Activated T-cell treated with anti-CD3 and anti-CD28 coated beads for 48 hours (primary cell): ENCODE measurements at places on chromosomes 5 and 9.

DNA sequence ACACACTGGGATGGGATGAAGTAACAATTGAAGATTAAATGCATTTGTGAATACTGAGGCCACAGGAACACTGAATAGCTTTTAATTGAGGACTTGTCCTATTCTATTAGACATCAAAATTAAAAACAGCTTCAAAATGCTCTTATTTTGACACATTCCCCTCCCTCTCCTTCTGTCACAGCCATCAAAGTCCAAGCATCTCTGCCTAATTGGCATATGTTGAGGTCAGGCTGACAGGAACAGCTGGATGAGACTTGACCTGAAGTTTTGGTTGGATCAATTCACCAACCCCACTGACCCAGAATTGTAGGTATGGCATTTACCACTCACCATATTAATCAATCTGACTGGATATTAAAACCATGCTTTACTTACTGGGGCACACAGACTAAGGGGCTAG lies 96.3 kb downstream of the PTCH1 start:
- no peak for DNase-seq

GRCh38 chr9:88586452-88586851 lies 51.5 kb downstream of the NXNL2 start:
- DNase-seq: no peak

- no peak for DNase-seq
Measured at GRCh38 chr9:12640866-12641636, 52.1 kb upstream of the TYRP1 start.

DNA sequence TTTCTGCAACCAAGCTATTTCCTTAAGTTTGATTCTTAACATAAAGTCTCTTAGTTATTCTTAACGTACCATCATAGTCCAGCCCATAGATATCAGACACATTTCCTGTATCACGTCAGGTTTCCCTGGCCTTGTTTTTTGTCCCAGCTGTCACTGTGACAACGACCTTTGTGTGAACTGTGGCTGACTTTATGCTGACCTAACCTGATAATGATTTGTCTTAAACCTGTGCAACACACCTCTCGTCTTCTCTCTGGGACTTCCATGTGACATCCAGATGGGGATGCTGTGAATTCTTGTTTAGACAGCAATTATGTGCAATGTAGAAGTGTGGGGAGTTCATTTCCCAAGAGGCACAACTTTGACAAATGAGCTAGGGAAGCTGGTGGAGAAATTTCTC lies 662.8 kb downstream of the PTPRD start:
- DNase-seq: no peak

DNA sequence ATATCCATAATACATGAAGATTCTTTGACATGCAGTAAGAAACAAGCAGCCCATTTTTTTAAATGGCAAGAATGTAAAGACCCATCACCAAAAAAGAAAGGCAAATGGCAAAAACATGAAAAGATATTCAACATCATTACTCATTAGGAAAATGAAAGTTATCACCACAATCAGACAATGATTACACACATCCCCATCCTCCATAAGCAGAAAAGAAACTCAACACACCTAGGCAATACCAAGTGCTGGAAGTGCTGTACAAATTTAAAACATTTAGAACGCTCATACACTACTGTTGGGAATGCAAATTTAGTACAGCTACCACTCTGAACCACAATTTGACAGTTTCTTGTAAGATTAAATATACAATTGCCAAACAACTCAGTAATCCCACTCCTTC lies 466.7 kb downstream of the ACTL7B start:
- DNase-seq: no peak

GRCh38 chr9:71592400-71592799 lies 175.9 kb downstream of the CEMIP2 start:
- DNase-seq: no peak

GRCh38 chr9:79020276-79020675 lies 551.5 kb upstream of the TLE4 start:
- no peak for DNase-seq

DNA sequence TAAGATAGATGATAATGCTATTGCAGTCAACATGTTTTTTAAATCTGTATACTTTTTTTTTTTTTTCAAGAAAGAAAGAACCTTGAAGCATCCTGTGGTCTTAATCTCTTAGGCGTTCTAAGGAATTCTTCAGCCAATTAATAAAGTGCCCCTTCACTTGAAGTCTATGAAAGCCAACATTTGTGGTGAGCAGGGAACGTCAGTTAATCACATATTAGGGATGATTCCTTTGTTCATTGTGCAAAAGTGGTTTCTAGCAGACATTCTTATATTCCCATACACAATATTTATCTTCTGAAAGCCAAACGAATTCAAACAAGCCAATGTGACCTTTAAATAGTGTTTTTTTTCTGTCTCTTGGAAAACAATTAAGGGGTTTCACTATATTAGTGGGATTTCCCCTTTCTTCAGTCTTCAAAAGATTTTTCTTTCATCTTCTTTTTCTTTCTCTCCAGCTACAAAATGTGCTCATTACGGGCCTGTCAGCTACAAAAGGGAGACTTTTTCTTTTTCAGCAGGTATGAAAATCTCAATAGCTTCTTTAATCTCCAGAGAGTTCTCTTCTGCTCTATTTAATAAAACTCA lies 40.1 kb downstream of the TMEM167A start:
- no peak for DNase-seq

DNA sequence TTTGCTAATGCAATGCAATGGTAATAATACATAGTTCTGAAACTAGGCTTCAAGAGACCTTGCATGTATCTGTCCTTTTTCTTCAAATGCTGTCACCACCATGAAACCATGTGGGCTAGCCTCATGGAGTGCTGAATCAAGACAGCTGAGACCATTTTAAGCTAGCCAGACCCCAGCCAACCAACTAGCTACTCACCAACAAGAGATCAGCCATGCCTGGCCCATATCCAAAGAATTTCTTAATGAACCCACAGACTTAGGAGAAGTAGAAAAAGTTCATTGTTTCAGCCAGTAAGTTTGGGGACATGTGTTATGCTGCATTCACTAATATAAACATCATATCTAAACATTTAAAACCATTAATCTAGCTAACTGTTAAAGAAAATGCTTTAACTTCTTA lies 139.8 kb upstream of the EDIL3 start:
- no peak for DNase-seq

DNA sequence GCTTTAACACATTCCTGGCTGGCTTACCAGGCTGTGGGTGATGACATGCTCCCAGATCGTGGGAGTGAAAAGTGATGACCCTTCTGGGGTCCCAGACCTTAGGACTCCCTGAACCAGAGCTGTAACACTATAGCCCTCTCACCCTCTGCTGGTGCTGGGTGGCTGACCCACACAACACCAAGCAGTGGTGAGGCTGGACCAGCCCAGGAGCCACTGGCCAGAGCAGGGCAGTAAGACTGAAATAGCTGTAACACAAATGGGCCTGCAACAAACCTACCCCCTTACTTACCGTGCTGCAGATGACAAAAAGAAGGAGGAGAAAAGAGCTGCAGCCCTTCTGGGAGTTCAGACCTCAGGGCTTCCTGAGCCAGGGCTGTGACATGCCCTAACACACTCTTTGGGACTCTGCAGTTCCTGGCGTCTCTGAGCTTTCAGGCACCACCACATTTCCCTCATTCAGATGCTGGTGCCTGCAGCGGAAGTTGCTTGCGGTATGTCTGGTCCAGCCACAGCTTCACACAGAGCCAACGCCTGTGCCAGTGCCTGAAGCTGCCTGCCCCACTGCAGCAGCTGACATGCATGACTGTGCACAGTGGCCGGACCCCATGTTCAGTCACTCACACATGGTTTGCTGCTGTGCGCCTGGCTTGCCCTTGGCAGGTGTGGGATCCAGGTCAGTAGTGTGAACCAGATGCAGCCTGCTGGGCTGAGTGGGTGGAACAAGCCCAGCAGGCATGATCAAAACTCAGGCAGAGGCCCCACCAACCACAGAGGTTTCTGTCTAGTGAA lies 1247.4 kb downstream of the EFNA5 start:
- DNase-seq: no peak

- no peak for DNase-seq
Measured at GRCh38 chr9:70195456-70195855, 63.3 kb upstream of the SMC5 start.

DNA sequence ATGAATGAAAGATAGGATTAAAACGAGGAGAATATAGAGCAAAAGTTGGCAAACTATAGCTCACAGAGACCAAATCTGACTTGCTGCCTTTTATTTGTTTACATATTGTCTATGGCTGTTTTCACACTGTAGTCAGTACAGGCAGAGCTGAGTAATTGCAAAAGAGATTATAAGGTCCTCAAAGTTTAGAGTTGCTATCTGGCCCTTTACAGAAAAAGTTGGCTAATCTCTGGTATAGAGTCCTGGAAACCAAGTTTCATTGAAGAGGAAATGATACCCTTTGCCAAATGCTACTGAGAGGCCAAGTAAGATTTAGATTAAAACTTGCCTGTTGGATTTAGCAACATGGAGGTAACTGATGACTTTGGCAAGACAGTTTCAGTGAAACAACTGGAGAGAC lies 36.0 kb downstream of the LYRM7 start:
- DNase-seq: no peak

DNA sequence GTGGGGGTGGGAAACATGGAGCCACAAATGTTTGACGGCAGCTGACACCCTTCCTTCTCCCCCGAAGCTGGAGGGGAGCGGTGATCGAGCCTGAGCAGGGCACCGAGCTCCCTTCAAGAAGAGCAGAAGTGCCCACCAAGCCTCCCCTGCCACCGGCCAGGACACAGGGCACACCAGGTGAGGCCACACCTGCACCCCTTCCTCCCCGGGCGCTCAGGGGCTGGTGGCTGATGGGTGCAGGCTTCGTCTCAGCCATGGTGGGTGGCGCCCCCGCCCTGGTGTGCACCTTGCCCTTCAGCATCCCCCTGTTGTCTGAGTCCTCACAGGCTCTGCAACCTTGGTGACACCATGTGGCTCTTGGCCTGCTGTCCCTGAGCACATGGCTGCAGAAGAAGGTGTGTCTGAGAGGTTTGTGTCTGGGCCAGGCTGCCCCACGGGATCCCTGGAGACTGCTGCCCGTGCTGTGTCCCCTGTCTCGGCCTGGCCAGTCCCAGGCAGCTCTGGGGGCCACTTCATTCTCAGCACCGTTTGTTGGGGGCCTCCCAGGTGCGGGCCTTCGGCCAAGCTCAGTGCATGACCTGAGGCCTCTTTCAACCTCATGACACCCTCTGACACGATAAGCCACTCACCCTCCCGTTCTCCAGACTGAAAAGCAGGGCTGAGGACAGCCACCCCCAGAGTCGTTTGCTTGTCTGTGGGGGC lies 11.1 kb downstream of the MAN1B1 start:
- DNase-seq: no peak

DNA sequence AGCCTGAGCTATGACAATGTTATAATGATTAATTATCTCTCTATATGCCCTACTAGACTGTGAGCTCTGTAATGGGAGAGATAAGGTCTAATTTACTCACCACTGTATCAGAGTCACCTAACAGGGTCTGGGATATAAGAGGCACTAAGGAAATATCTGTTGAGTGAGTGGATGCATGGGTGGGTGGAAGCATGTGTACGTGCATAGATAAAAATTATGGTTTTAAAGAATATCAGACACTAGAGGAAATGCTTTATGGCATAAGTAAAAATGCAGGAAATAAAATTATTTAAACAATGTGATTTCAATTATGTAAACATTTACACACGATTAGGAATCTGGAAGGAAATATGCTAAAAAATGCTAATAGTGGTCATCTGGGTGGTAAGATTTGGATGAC lies 137.8 kb downstream of the SPOCK1 start:
- no peak for DNase-seq

DNA sequence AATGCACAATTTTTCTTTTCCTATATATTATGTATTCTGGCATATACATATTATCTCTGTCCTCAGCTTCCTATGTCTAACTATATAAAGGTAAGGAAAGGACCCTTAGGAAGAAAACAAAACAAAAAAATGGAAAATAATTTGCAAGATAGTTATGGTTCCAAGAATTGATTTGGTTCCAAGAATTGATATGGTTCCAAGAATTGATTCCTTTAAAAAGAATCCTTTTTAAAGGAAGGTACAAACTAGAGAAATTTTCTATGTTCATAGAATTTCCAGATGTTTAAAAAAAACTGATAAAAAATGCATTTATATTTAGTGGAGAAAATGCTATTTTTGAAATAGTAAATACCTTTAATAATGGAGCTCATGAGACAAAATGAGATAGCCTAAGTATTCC lies 12.1 kb downstream of the LYRM7 start:
- no peak for DNase-seq

DNA sequence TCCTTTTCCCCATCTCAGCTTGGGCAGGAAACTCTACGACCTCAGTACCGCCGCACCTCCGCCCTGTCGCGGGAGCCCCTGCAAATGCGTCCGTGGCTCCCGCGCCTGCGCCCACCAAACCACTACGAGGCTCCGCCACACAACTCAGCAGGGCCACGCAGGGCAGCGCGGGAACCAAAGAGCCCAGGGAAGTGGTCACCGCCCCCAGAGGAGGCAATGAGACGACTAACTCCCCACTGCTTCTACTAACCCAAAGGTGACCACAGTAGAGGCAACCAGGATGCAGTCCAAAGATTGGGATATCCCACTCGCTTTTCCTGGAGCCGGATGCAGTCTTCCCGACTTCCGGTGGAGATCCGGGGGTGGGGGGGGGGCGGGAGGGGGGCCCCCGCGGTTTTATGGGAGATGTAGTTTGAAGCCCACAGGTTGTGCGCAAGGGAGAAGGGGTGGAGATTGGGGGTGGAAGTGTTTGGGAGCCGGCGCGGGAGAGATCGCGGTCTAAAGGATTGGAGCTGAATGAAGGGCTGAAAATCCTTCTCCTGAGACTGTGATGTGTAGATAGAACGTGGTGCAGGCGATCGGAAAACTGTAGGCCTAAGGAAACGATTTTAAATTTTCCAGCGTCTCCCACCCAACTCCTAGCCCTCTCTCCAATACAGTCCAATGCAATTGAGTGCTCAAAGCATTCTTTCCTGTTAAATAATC lies at the start of gene NUDT12:
NUDT12 (minus strand) TSS at position 337 of the 705 bp plus-strand sequence. CDS start 2,541 bp downstream, outside the sequence.
- peak; percentile 31 for DNase-seq

DNA sequence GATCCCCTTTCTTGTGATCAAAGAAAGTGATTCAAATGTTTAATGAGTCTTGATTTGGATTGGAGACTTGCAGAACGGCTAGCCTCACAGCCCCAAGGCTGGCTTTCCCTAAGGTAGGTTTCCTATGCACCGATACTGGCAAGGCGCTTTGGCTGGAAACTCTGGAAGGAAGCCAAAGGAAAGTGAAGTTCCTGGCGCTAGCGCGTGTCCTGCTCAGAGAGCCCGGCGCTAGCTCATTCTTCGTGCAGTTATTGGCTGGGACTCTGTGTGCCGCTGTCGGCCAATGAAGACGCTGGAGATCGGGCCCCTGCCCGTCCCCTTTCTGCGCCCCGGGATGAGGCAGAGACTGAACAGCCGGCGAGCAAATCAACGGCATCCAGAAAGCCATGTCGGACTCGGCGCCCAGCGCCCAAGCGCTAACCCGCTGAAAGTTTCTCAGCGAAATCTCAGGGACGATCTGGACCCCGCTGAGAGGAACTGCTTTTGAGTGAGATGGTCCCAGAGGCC lies at the start of gene PCDHGC3:
PCDHGC3 (plus strand) TSS at position 342 of the 507 bp plus-strand sequence; CDS start at position 493, 151 bp downstream.
- peak; percentile 61 for DNase-seq

DNA sequence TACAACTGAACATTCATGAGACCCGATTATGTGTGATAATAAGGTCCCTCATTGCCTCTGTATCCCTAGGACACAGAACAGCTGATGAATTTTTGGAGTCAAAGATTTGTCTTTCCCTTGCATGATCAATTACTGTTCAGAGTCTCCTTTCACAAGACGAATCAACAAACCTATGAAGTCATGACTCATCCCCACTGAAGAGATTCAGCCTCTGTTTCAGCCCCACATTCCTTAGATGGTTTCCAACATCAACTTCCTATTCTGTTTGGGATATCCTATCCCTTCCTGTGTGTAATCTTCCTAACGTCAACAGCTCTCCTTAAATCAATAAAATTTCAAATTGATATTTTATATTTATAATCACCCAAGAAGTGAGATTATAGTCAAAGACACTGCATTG lies 199.0 kb downstream of the DNAH5 start:
- DNase-seq: no peak

GRCh38 chr5:144538845-144539244 lies 368.2 kb downstream of the KCTD16 start:
- no peak for DNase-seq
